ENCODE measurements at places on chromosomes 1 and 21.

DNA sequence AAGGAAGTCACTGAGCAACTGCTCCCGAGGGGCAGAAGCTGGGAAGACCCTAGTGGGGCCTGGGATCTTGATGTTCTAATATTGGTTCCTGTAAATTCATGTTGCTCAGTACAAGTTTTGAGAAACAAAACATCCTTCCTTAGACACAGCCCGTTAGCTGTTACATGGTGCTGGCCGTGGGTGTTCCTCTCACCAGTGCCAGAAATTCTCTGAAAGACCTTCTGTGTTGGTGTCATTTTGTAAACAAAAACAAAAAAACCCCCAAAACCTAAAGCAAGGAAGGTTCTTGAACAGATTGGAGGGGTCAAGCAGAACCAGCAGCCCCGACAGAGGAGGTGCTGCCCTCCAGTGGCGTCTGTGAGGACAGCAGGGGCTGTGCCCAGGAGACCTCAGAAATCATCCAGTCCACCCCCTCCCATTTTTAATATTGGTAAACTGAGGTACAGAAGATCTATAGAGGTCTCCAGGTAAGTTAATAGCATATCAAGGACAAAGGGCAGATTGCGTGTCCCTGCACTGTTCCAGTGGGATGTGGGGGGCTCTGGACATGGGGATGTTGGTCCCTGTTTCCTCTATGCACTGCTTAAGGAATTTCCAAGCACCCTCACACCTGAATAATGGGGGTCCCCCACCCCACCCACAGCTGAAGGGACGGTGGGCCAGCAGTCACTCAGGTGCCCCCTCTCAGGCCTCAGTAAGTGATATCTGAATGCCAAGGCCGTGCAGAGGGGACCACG, 38.2 kb downstream of the SLC2A7 start:
- DNase-seq: peak; percentile 74

DNA sequence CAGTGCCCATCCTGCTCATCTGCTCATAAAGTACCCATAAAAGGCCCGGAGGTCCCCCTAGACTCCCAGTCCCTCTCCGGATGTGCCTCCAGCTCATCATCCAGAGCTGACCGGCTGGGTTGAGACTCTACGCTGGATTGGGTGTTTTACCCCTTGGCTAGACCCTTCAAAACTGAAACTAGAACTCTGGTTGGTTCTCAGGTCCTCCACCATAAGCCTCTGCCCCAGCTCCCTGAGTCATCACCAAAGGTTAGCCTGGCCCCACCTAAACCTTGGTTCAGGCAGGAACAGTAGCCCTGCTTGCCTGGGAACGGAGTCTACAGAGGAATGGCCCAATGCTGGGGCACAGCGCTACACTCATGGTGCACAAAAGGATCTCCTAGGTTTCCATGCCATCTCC, 75.1 kb downstream of the TLR5 start:
- no peak for DNase-seq

GRCh38 chr1:200896531-200897196, 2.0 kb downstream of the INAVA start:
- DNase-seq: no peak

DNA sequence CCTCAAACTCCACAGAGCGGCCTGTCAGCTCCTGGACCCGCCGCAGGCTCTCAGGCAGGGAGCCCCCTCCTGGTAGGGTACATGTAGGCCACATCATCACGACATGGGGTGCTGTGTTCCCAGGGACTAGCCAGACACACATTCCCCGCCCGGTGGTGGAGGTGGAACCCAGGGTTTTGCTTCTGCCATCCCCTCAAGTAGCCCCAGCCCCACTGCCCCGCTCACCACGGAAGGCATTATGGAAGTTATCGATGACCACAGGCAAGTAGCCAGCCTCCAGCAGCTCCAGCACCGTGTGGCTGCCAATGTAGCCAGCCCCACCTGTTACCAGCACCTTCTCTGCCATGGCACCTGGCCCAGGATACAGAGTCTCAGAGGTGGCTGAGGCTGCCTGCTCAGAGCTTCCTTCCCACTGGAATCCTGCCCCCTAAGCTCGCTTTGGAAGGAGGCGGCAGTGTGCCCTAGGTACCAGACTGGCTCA, 1.9 kb downstream of the GALE start:
- DNase-seq: no peak

GRCh38 chr1:19112891-19113696, 97.0 kb downstream of the UBR4 start:
- no peak for DNase-seq

GRCh38 chr1:235468970-235469369, 35.3 kb downstream of the B3GALNT2 start:
- DNase-seq: no peak

GRCh38 chr1:25577134-25577920, 33.9 kb downstream of the LDLRAP1 start:
- no peak for DNase-seq

DNA sequence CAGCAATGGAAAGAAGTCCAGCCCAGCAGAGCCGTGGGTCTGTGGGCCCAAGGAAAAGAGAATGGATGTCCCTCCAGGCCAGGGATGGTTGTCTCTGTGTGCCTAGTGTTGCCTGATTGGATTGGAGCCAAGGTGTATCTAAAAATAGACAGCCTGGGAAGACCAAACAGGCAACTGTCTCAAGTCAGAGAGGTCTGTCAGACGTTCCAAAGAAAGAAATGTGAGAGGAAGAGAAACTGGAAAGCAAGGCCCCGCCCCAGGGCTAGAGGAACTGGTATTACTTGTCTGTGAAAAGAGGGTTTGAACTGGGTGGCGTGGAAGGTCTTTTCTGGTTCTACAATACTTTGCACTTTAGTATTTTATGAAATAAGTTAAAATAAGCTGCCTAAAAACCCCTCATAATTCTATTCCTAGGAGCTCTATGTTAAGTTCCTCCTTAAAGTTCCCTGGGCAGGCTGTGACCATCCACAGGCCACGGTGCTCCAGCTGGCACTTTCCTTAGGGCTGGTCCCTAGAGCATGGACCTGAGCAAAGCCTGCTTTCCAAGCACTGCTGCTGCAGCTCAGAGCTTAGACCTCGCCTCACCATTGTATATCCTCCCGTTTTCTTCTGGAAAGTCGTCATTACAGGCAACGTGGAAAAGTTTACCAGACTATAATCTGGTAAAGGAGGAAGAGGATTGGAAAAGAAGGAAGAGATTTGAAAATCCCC, 151.6 kb downstream of the DISC1 start:
- no peak for DNase-seq

GRCh38 chr1:94951509-94952208, 24.7 kb upstream of the CNN3 start:
- no peak for DNase-seq

DNA sequence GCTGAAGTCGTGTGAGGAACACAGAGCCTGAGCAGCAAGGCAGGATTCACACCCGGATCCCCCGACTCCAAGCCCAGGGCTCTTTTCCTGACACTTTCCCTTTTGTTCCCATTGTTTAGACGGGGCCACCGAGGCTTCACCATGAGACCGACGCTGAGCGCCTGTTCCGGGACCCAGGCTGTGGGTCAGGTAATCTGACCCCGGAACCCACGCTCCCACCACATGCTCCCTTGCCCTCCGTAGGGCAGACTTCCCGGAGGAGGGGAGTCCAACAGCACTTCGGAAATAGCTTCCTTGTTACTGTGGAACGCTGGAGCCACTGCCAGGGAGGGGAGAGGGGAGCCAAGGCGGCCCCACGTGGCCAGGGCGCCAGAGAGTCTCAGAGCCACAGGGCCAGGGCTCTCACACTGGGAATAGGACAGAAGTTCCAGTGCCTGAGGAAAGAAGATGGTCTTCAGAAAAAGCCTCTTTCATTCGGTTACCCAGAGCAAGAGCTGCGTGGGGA, 18.4 kb downstream of the RUNX3 start:
- DNase-seq: no peak

All from GM20000 (cell line).